Myocyte (in vitro differentiated cells): ENCODE measurements at places on chromosomes 5 and 9.
A peak's percentile ranks its signal among the peaks of the same experiment; 100 is the strongest.

DNA sequence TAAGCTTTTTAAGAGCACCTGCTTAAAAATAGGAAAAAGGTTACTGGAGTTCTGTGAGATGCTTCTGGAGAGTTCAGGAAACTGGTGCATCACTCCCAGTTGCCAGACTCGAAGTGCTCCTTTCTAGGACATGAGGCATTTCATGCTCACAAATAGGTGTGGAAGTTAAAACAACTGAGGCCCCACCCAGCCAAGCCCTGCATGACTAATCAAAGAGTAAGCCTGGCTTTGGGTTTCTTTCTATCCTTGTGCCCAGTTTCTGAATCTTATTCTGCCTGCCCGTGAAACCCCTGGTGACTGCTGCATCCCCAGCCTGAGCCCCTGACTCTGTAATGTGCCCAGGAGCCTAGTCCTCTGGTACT is 7.7 kb downstream of the SPINK9 start:
- no peak for DNase-seq

DNA sequence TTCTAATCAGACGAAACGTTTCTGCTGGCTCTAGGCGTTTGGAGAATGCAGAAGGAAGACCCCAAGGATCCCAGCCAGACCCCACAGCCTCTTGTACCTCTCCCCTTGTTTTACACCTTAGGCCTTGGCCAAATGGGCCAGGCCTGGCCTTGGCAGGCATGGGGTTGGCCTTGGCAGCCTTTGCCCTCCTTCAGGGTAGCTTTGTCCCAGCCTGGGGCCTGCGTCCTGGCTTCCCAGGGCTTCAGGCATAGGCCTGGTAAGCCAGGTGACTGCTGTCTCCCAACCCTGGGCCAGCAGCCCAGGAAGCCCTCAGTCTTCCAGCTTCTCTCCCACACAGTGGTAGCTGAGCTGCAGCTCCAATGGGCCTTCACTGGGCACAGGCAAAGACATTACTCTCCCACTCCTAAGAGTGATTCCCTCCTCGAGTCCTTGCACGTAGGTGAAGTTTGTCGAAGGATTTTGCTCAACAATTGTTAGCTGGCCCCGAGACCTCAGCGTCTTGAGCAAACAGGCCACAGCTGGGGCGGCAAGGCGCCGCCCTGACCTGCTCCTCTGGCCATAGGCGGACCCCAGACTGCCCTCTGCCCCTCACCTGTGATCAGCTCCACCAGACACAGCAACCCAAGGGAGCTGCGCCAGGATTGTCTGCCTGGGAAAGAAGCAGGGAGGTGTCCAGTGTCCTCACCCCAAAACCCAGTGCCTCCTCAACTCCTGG is 1.1 kb upstream of the PITX1 start:
- no peak for DNase-seq

DNA sequence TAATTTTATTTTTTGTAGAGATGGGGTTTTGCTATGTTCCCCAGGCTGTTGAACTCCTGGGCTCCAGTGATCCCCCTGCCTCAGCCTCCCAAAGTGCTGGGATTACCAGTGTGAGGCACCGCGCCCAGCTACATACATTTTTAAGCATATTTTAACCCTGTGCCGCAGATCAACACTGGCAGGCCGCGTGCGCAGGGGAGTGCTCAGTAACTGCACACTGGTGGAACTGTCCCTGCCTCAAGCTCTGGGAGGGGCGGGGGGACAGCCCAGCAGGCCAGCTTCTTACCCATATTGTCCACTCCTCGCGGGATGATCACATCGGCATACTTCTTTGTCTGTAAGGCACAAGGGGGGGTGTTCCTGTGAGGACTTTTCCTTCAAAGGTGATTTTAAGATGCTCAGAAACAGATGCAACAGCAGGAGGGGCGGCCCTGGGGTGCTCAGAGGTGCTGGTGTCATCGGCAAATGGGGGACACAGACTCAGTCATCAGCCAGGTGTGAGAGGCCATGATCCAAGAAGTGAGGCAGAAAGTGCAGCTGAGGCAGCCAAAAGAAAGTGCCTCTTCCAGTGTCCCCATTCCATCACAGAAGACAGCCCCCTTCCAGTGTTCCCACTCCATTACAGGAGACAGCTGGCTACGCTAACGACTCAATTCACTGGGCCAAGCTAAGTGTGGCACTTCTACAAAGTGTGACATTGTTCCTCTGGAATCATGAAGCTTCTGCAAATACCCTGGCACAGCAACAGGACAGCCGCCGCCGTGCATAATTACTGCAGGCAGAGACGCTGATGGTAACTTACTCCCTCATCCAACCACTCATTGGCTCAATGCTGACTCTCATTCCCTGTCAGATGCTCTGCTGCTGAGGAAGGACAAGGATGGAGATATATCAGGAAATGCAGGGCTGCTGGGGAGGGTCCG is 5.2 kb downstream of the UCK1 start:
- DNase-seq = no peak

GRCh38 chr5:137838976-137839375 is 28.7 kb upstream of the MYOT start:
- DNase-seq = peak; percentile 34

GRCh38 chr5:102119252-102119651 is 176.8 kb downstream of the SLCO4C1 start:
- DNase-seq = no peak

DNA sequence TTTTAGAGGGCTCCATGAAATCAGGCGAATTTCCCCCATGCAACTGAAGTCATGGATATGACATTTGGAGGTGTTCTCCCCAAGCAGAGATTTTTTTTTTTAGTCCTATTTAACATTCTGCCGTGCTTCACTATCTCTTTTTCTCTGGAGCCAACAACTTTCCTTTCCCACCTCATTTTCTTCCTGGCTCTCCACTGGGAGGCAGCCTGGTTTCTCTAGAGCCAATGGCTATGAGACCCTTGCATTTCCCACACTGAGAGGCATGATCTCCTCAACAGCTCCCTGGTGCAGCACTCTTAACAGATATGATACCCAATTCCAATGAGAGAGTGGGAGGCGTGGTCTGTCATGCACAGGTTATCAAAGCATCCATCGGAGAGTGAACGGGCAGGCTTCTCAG is 310.8 kb downstream of the DRD1 start:
- no peak for DNase-seq

- DNase-seq = no peak
These were observed 44.2 kb upstream of the SPATA31C2 start for GRCh38 chr9:88182501-88182900.

- no peak for DNase-seq
These were observed 100.9 kb downstream of the EBF1 start for GRCh38 chr5:158998793-158999325.

GRCh38 chr9:14846871-14847311 is 63.3 kb downstream of the FREM1 start:
- peak; percentile 68 for DNase-seq

DNA sequence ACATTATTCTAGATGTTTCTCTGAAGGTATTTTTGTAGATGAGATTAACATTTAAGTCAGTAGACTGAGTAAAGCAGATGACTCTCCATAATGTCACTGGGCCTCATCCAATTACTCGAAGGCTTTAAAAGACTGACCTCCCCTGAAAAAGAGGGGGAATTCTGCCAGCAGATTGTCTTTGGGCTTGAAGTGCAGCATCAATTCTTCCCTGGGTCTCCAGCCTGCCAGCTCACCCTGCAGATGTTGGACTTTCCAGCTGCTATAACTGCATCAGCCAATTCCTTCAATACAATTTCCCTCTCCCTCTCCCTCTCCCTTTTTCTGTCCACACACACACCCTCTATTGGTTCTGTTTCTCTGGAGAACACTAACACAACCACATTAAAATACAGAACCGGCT is 472.8 kb downstream of the SPOCK1 start:
- DNase-seq = no peak
